ENCODE measurements at places on chromosomes 5 and 9.

DNA sequence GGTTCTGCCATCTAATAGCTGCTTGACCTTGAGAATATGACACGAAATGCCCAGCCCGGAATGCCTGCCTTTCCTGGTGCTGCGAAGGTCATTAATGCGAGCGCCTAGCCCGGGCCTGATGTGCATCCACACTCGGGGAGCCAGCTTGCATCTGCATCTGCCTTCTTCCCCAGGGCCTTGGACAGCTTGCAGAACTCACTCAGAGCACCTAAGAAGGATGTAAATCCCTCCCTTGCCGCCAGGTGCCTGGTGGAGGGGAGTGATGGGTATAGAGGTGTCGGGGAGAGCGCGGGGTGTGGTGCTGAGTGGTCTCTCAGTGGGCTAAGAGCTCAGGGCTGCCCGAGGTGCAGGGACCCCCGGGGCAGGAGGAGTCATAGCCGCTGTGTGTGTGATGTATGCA lies 127.2 kb downstream of the MRPL36 start:
- no peak for DNase-seq

DNA sequence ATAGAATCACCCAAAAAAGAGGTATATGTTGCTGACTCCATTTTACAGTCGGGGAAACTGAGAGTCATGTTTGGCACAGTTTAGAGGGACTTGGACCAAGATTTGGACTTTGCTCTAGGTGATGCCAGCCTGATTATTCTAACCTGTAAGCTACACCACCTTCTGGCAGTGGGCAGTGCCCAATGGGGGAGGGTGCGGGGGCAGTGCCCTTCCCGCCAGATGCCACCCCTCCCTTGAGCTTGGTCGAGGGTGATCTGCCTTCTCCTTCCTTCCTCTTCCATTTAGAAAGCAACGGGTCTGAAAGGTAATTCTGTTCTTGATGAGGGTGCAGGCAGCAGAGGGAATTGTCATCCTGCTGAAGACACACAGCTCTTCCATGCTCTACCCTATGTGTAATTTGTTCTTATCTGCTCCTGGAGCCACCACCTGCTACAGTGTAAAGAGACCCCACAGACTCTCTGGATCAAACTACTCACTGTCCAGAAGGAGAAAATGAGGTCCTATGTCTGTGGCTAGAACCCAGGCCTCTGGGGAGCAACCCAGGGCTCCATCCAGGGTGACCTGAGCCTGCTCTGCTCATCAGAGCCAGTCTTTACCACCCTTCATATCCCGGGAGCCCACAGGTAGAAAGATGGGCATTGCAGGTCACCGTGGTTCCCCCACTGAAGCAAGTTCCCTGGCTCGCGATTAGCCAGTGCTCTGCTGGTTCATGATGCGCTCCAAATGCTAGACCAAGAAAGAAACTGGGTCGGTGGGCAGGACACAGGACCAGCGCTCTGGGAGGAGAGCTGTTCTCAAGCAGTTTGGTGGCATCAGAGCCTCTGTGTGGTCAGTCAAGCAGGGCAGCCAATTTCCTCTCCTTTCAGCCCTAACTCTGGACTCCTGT lies 156.2 kb downstream of the RGS3 start:
- DNase-seq, result no peak

GRCh38 chr5:96381526-96381925 lies 51.5 kb downstream of the PCSK1 start:
- DNase-seq, result no peak

- no peak for DNase-seq
These were observed 18.6 kb upstream of the MTMR12 start for GRCh38 chr5:32331217-32331934.

DNA sequence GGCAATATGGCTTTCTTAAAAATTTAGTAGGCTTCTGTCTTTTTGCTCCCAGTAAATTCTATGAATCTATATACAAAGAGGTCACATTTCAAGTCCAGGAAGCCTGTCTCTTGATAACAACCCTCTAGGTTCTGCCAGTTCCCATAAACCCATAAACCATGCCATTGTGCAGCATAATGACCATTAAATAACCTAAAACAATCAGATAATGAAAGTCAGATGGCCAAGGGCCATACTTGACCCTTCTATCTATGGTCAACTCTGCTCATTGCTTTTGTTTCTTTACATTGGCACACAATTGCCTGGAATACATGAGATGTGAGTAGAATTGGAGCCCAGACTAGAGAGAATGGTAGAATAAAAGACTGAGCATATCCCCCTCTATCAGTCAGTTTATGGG lies 305.4 kb upstream of the KIF2A start:
- DNase-seq, result no peak

- no peak for DNase-seq
These were observed 550.9 kb downstream of the RAB3C start for GRCh38 chr5:59133764-59134261.

DNA sequence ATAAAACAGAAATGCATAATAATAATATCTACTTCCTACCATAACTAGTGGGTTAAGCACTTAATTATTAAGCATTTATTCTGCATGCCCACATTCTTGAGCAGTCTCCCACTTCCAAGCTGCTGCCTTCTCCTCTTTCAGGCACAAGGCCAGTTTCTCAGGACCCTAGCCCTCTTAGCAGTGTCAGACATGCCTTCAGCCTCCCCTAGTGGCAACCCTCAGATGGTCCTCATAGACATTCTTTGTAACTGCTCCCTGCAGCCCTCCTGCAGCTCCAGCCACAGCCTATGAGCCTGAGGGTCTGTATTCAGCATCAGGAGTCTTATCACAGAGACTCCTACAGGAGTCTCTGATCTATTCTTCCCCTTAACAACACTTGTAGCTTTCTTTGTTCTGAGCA lies 3.9 kb downstream of the IL9 start:
- DNase-seq, result no peak

DNA sequence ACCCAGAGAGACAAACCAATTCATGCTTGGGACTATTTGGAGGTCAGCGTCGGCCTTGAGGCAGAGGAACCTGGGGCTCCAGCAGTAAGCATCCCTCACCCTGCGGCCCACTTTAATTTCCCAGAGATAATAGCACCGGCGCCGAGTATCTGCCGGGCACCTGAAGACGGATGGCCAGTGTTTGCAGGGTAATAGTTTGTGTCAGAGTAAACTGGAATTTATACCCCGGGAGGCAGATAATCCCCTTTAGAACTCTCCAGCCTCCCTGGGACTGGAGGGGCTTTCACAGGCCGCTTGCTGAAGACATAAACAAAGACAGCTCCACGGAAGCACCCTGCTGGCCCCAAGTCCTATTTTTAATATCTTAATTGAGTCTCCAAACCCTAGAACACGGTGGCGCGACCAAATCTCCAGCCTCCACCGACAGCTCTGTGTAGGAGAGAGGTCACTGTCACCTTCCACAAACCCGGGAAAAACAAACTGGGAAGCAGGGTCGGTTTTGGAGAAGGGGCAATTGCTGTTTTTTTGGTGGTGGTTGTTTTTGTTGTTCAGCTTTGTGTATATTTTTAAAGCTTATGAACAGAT lies 17.4 kb upstream of the FCN1 start:
- no peak for DNase-seq

DNA sequence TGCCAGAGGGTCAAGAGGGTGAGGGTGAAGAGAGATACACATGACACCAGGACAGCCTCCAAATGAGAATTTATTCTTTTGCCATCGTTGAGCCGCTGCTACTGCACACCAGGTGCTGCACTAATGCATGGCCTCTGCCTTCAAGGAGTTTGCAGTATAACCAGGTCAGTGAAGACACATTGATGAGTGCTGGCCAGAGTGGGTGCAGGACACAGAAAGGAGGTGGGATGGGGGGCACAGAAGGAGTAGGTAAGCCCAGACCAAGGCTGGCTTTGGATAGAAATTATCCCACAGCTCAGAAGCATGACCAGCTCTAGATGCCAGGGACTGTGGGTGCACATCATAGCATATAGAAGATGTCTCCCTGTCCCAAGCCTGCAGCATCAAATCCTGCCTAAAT lies 38.0 kb downstream of the FOXI1 start:
- no peak for DNase-seq
